ENCODE measurements at places on chromosomes 11 and 22. TPM values are rescaled to one million over a fixed set of nuclear protein-coding genes. Genes with fewer than 3 reads are reported as not detected.

Gene CFAP300
- total RNA-seq = not detected

- DNase-seq = no peak
Measured at GRCh38 chr11:84899134-84899533, 728.0 kb downstream of the DLG2 start.

Gene KDM4E
- not detected for total RNA-seq

DNA sequence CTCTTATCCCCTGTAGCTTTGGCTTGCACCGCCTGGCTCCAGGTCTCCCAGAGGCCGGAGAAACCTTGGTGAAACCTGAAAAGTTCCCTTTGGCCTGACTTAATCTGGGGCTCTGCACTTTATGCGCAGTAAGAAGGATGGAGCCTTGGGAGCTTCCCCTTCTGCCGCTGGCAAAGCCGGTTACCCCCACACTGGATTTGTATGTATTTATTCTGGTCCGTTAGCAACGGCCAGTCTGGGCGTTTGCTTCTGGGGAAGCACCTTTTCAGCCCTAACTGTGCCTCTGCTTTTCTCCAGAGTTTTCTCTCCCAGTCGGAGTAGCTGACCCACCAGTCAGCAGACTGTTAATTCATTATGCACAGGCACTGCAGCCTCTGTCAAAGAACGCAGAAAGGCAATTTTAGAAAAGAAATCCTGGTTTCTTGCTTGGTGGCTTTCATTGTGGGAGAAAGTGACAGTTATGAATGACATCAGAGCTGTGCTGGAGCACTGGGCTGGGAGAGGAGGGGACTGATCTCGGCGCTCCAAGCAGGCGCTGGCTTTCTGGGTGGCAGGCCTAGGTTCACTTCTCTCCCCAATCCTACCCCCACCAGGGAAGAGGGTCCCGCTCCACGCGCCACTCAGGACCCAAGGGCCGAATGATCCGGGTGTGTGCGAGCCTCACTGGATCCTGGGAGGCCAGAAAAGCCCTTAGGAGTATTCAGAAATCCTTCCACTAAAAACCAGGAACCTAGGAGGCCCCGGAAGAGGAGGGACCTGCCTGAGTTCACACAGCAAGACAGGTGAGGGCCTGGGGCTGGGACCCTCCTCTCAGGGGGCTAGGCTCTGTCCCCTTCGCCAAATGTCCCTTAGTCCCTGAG, 70.2 kb downstream of the RTL6 start:
- DNase-seq = no peak

Gene RIMBP3B
- not detected for total RNA-seq

Gene SVIP
- total RNA-seq = 70.5 TPM

Gene TUT1
- 16.9 TPM for total RNA-seq

- no peak for DNase-seq
Measured at GRCh38 chr22:45689211-45689610, 17.6 kb downstream of the ATXN10 start.

Data from endothelial cell of umbilical vein (primary cell).